ELF-1 (cell line): ENCODE measurements at places on chromosomes 2 and 18.
A peak's percentile ranks its signal among the peaks of the same experiment; 100 is the strongest.

DNA sequence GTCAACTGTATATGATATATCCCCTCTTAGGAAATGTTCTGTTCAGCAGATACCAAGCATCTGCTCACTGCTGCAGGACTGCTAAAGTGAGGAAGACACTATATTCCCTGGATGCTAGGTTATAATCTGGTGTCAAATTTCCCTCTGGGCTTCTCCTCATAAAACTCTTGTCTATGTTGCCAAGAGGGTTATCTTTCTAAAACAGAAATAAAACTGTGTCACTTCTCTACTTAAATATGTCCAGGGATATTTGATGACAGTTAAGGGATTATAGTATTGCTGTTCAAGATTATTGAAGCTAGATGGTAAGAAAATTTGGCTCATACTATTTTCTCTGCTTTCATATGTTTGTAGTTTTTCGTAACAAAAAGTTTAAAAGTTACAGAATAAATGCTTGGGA is 30.5 kb upstream of the SNRNP27 start:
- DNase-seq = no peak

- DNase-seq = no peak
Measured at GRCh38 chr18:59345556-59345955, 13.5 kb downstream of the LMAN1 start.

- no peak for DNase-seq
Measured at GRCh38 chr2:218273908-218274249, 3.6 kb downstream of the PNKD start.

- DNase-seq = no peak
Measured at GRCh38 chr18:5806860-5807259, 88.5 kb downstream of the TMEM200C start.

DNA sequence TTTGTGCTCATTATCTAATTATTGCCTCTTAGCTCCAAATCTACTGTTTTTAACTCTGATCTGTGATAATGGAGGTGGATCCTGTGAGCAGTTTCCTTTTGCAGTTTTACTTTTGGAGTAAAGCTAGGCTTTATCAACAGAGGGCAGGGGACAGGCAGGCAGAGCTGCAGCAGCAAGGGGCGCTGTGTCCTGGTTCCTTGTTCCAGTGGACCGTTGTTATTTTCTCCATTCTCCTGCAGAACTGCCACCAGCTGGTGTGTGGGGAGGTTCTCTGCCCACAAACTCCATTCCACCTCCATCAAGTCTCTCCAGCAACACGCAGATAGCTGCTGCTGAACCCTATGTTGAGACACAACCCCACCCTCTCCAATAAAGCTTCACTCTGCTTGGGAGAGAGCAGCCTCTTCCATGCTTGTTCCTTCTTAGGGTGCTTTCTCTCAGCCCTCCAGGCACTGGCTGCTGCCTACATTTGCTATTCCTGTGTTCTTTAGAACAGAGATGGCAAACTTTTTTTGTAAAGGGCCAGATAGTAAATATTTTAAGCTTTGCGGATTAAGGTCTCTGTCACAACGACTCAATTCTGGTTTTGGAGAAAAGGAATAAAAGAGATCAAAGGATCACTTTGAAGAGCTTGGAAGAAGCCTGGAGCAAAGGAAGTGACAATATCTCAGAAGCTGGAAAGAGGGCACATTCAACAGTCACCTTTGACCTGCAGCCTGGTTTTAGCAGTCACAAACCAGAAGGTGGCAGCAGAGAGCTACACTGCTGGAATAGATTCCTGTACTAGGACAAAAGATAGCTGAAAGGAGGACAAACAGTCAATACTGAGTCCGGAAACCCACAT is 208.8 kb downstream of the CCDC178 start:
- DNase-seq = peak; percentile 82

DNA sequence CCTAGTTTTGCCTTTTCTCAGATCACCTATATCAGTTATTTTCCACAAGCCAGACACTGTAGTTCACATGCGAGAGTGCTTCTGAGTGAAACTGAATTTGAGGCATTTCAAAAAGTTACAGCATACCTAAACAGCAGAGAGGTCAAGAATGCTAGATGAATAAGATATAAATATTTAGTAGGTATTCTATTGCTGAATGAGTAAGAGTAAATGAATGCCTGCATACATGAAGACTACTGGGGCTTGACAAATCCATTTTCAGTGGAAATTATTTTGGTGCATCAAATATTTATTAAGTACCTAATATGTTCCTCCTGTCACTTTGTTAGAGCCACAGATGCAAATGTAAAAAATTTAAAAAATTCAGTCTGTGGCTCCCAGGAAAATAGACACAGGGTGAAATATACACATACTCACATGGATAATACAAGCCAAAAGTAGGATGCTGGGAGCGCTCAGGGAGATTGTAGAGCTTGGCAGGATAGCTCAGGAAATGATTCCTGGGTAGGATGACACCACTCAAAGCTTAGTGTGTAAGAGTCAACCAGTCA is 27.6 kb upstream of the CDC42EP3 start:
- DNase-seq = no peak

- no peak for DNase-seq
Measured at GRCh38 chr18:42113529-42114191, 158.6 kb downstream of the PIK3C3 start.

DNA sequence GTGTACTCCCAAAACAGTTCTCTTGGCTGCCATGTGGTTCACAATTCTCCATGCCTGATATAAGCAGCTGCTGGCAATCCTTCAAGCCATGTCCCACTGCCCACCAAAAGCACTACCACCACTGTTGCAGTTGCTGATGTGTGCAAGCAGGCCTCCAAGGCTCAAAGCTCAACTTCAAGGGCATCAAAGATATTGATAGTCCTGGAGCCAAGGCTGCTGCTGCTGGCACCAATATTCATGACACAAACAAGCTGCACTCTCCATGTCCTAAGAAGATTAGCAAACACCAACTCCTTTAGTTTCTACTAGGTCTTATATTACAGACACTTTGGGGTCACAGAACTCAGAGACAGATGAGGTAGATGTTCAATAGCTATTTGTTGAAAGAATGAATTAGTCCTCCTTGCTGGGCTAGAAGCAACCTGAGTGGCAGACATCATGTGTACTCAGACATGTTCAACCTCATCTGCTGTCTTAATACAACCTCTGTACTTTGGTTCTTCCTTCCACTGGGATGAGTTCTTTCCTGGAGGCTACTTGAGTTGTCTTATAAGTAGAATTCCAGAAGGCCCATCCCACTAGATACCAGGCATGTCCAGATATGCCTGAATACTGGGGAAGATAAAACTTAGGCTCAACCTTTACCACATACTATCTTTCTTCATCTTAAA is 104.5 kb upstream of the UGP2 start:
- DNase-seq = no peak

GRCh38 chr2:128717758-128718710 is 399.4 kb upstream of the HS6ST1 start:
- DNase-seq = no peak

GRCh38 chr2:28296904-28297303 is 95.8 kb upstream of the FOSL2 start:
- DNase-seq = no peak

DNA sequence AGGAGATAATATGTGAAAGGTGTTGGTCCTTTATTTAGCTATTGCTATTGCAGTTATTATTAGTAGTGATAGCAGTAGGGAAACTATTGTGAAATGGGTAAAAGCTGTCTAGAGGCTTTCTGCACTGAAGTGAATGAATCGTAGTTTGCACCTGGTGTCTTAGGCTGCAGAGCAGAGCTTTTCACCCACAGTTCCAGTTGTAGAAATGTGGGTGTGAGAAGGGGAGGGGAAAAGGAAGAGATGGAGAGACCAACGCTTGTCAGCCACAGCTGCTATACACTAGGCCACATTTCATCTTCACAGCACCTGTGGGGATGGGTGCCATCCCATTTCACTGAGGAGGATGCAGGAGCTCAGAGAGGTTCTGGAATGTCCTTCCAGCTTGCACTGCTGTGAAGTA is 50.0 kb downstream of the TRPM8 start:
- DNase-seq = no peak

GRCh38 chr2:206084439-206084869 is 1.5 kb downstream of the INO80D start:
- DNase-seq = peak; percentile 82
